Vagina (tissue), 2 donors: ENCODE measurements at places on chromosomes 3 and 15.

- H3K4me3 ChIP-seq, result no peak overlapping the region
- no peaks in the 10 kb centered on the region for H3K36me3 ChIP-seq
- H3K27ac ChIP-seq, result no peak overlapping the region
- no peak for DNase-seq
Measured at GRCh38 chr3:11045536-11045935, 53.0 kb downstream of the SLC6A1 start.

DNA sequence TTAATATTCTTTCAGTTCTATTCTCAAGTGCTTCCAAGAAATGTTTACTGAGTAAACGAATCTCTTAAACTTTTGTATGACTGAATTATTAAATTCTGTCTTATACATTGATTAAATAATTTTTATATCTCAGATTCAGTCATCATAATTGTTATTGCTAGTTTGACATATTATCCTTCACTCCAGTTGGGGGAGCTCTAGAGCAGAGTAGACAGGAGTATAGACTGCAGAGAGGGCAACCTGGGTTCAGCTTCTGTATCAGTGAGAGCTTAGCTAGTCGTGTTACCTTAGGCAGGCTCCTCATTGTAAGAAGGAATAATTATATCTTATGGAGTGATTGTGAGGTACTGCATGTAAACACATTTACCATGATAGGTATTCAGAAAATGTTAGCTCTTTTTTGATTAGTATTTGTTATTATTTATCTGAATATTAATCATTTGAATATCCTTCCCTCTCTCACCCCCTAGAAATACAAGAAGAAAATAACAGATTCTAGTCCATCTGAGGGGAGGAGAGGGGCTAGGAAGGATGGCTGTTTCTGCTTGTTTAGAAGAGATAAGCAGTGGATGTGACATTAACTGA, 31.0 kb upstream of the ZCWPW2 start:
- no peak for DNase-seq
- no peaks in the 10 kb centered on the region for H3K36me3 ChIP-seq
- no peaks in the 10 kb centered on the region for H3K27me3 ChIP-seq
- no peak overlapping the region for H3K4me3 ChIP-seq
- no peak overlapping the region for H3K27ac ChIP-seq

DNA sequence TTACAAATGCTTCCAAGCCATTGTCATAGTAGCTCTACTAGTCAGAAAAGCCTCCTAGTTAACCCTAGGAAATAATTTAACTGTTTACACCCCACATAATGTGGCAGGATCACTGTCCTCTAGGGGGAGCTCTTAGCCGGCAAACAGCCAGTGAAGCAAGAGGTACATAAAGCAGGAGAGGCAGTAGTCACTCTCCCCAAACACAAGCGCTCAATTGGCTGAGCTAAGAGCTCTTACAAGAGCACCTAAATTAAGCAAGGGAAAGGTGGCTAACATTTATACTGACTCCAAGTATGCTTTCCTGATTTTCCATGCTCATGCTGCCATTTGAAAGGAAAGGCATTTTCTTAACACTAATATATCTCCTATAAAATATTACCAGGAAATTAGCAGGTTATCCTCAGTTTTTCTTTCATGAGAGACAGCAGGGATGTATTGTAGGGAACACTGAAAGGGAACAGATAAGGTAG, 37.6 kb downstream of the NCEH1 start:
- no peaks in the 10 kb centered on the region for H3K27me3 ChIP-seq
- H3K4me1 ChIP-seq, result peaks cover 29% of the 10 kb centered on the region
- H3K27ac ChIP-seq, result no peak overlapping the region
- H3K36me3 ChIP-seq, result no peaks in the 10 kb centered on the region

GRCh38 chr3:31892916-31893573, 88.0 kb downstream of the OSBPL10 start:
- no peak overlapping the region for H3K27ac ChIP-seq
- H3K27me3 ChIP-seq, result no peaks in the 10 kb centered on the region
- no peaks in the 10 kb centered on the region for H3K4me1 ChIP-seq
- DNase-seq, result no peak
- no peaks in the 10 kb centered on the region for H3K36me3 ChIP-seq

- peaks cover 4% of the 10 kb centered on the region for H3K4me1 ChIP-seq
- H3K27ac ChIP-seq, result no peak overlapping the region
- H3K36me3 ChIP-seq, result no peaks in the 10 kb centered on the region
- no peak for DNase-seq
- no peak overlapping the region for H3K4me3 ChIP-seq
Measured at GRCh38 chr15:66876731-66877476, 174.9 kb downstream of the SMAD6 start.

GRCh38 chr15:59247364-59247763, 40.7 kb downstream of the LDHAL6B start:
- H3K27me3 ChIP-seq, result no peaks in the 10 kb centered on the region
- no peak for DNase-seq
- no peaks in the 10 kb centered on the region for H3K4me1 ChIP-seq
- H3K27ac ChIP-seq, result no peak overlapping the region
- no peaks in the 10 kb centered on the region for H3K36me3 ChIP-seq
- H3K4me3 ChIP-seq, result no peak overlapping the region

DNA sequence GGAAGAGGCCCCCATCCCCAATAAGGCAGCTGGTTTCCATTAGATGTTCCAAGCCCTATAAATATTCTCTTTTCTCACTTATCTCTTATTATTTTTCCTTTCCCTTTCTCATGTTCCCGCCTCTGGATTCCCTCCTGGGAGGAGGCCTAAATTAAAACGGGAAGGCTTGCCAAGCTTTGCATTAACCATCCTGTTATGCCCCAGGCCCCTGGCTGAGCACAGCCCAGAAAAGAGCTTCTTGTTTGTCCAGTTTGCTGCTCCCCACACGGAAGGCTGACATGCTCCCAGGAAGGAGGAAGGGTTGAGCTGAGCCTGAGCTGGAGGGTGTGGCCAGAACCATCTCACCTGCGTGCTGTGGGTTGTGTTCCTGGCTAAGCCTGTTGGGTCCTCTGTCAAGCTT, 63.1 kb upstream of the BOC start:
- H3K4me1 ChIP-seq, result peaks cover 64% of the 10 kb centered on the region
- DNase-seq, result no peak
- H3K36me3 ChIP-seq, result no peaks in the 10 kb centered on the region
- no peaks in the 10 kb centered on the region for H3K27me3 ChIP-seq
- peak overlapping the region; percentile 10 for H3K4me3 ChIP-seq

- no peaks in the 10 kb centered on the region for H3K4me1 ChIP-seq
- H3K27ac ChIP-seq, result no peak overlapping the region
- H3K4me3 ChIP-seq, result no peak overlapping the region
- no peaks in the 10 kb centered on the region for H3K27me3 ChIP-seq
Measured at GRCh38 chr3:196357905-196358304, 19.7 kb upstream of the TM4SF19 start.

DNA sequence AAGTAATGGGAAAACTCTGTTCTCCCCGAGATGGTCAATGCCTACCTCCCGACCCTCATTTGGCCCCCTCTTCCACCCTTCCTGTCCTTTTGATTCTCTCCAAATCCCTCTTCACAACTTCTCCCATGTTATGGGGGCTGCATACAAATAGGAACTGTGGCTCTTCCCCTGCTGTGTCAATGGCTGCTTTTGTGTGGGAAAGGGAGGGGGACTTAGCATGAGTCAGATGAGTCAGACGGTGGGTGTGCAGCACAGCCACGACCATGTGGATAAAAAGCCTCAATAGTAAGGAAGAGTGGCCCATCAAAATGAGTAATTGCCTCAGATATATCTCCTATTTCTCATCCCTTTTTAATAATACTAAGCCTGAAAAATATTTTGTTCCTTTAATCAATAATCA, 31.9 kb downstream of the SPATA16 start:
- no peaks in the 10 kb centered on the region for H3K4me1 ChIP-seq
- H3K4me3 ChIP-seq, result no peak overlapping the region
- H3K36me3 ChIP-seq, result no peaks in the 10 kb centered on the region

GRCh38 chr3:32438596-32439344, 47.1 kb downstream of the CMTM7 start:
- no peak overlapping the region for H3K4me3 ChIP-seq
- no peaks in the 10 kb centered on the region for H3K4me1 ChIP-seq
- H3K27me3 ChIP-seq, result no peaks in the 10 kb centered on the region
- H3K36me3 ChIP-seq, result no peaks in the 10 kb centered on the region

DNA sequence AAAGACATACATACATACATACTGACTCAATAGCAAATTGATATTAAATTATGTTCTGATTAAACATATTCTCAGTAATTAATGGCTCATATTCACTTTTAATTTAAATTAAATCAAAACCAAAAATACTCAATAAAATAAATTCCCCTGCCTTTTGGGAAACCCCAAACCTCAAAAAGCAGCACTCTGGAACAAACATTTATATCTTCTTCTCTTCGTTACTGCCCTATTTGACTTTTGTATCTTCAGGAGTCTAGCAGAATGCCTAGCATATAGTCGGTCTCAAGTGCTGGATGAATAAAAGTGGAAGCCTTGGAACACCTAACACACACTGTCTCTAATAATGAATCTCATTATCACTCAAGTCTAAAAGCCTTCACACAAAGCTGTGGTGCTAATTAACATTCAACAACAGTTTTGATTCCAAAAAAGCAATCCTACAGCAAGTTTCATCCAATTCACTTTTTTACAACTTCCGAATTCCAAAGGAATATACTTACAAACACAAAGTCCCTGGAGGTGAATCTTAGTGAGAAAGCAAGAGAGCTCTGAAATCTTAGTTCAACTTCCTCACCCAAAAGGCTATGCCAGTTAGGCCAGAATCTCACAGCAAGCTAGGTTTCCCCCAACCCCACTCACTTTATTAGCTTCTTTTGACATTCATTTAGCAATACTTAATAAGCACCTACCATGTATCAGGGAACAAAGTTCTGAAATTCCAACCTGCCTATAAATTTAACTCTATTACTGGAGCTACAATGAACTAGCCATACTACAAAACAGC, 35.0 kb downstream of the GSK3B start:
- H3K27ac ChIP-seq, result no peak overlapping the region
- no peak for DNase-seq
- H3K27me3 ChIP-seq, result no peaks in the 10 kb centered on the region
- H3K4me1 ChIP-seq, result peaks cover under 1% of the 10 kb centered on the region
- no peak overlapping the region for H3K4me3 ChIP-seq

DNA sequence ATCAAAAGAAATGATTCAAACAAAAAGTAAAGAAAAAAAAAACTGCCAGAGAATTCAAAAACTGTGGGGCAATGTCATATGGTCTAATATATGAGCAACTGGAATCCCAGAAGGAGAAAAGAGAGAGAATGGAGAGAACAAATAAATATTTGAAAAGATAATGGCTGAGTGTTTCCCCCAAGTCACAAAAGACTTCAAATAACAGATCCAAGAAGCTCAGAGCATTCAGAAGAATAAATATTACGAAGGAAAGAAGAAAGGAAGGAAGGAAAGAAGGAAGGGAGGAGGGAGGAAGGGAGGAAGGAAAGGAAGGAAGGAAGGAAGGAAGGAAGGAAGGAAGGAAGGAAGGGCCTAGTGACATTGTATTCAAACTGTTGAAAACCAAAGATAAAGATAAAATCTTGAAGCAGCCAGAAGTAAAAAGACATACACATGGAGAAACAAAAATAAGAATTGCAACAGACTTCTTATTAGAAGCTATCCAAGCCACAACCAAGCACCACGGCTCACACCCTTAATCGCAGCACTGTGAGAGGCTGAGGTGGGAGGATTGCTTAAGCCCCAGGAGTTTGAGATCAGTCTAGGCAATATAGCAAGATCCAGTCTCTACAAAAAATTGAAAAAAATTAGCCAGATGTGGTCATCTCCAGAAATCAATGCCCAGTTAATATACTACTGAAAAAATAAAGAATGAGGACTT, 118.9 kb upstream of the IGSF10 start:
- no peaks in the 10 kb centered on the region for H3K36me3 ChIP-seq
- no peaks in the 10 kb centered on the region for H3K27me3 ChIP-seq
- H3K27ac ChIP-seq, result no peak overlapping the region
- H3K4me3 ChIP-seq, result no peak overlapping the region

DNA sequence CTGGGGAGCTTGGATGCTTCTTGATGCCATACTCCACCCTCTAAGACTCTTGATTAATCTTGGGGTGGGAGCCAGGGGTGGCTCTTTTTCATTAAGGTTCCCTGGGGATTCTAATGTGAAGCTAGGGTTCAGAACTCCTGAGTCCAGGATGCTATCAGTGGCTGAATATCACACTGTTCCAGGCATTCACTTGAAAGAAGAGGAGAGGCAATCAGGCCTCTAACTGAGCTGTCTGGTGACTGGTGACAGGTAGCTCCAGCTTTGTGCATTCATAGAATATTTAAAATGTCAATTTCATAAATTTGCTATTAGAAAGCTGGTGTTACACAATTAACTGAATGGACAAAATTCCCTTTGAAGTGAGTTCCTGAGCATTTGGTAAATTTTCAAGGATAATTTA, 139.0 kb downstream of the CHDH start:
- no peak overlapping the region for H3K4me3 ChIP-seq
- DNase-seq, result no peak
- H3K4me1 ChIP-seq, result no peaks in the 10 kb centered on the region

GRCh38 chr15:92606126-92606835, 49.3 kb downstream of the FAM174B start:
- no peak overlapping the region for H3K27ac ChIP-seq
- no peaks in the 10 kb centered on the region for H3K4me1 ChIP-seq
- H3K4me3 ChIP-seq, result no peak overlapping the region

- H3K36me3 ChIP-seq, result no peaks in the 10 kb centered on the region
- H3K27me3 ChIP-seq, result no peaks in the 10 kb centered on the region
- peaks cover 38% of the 10 kb centered on the region for H3K4me1 ChIP-seq
- no peak overlapping the region for H3K4me3 ChIP-seq
- no peak overlapping the region for H3K27ac ChIP-seq
- no peak for DNase-seq
Measured at GRCh38 chr15:85595804-85596536, 198.8 kb downstream of the KLHL25 start.

DNA sequence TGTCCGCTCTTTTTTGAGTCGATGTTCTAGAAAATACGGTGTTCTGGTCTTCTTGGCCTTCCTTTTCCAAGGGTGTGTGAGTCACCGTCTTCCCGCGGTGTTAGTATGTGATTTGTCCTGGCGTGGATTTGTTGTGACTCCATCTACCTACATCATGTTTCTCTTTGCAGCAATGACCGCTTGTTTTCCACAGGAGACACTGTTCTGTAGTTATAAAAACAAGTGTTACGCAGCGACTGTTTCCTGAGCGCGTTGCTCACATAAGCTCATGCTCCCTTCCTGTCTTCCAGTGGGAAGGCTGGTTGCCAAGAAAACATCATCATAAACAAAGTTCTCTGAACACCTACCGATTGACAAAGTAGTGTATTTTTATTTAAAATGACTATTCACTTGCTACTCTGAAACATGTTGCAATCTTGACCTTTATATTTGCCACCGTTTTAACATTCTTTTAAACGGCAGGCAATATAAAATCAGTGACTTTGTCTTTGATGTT, 19.0 kb downstream of the USP13 start:
- DNase-seq, result no peak
- no peak overlapping the region for H3K27ac ChIP-seq
- H3K27me3 ChIP-seq, result no peaks in the 10 kb centered on the region
- no peaks in the 10 kb centered on the region for H3K36me3 ChIP-seq
- H3K4me1 ChIP-seq, result peaks cover under 1% of the 10 kb centered on the region

- H3K4me1 ChIP-seq, result no peaks in the 10 kb centered on the region
- no peaks in the 10 kb centered on the region for H3K36me3 ChIP-seq
- H3K27me3 ChIP-seq, result no peaks in the 10 kb centered on the region
- H3K27ac ChIP-seq, result no peak overlapping the region
Measured at GRCh38 chr3:122146466-122146865, 37.0 kb upstream of the CASR start.

- H3K36me3 ChIP-seq, result no peaks in the 10 kb centered on the region
- no peak overlapping the region for H3K4me3 ChIP-seq
- DNase-seq, result no peak
- H3K27ac ChIP-seq, result no peak overlapping the region
Measured at GRCh38 chr3:169603661-169604060, 59.9 kb downstream of the MECOM start.
